GF-D8 (cell line): ENCODE measurements at places on chromosomes 7 and 10.

DNA sequence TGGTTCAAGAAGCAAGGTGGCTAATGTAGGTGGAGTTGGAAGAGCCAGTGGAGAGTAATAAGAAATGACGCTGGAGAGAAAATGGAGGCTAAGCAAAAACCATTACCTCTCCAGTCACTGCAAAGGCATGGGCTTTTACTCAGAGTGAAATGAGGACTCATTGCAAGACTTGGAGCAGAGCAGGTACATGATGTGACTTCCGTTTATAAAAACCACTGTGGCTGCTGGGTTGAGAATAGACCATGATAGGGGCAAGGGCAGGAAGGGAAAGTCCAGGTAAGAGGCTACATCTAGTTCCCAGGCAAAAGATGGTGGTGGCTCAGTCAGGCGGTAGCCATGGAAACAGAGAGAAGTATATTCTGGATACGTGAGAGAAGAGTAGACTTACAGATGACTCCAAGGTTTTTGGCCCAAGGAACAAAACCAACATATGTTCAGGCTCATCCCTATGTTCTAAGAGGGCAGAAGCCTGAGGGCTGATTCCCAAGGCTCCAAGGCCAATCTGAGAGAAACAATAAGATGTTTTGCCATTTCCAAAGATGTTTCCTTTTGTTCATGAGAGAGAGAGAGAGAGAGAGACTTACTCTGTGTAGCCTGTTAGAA lies 21.5 kb upstream of the PDE1C start:
- DNase-seq: no peak

DNA sequence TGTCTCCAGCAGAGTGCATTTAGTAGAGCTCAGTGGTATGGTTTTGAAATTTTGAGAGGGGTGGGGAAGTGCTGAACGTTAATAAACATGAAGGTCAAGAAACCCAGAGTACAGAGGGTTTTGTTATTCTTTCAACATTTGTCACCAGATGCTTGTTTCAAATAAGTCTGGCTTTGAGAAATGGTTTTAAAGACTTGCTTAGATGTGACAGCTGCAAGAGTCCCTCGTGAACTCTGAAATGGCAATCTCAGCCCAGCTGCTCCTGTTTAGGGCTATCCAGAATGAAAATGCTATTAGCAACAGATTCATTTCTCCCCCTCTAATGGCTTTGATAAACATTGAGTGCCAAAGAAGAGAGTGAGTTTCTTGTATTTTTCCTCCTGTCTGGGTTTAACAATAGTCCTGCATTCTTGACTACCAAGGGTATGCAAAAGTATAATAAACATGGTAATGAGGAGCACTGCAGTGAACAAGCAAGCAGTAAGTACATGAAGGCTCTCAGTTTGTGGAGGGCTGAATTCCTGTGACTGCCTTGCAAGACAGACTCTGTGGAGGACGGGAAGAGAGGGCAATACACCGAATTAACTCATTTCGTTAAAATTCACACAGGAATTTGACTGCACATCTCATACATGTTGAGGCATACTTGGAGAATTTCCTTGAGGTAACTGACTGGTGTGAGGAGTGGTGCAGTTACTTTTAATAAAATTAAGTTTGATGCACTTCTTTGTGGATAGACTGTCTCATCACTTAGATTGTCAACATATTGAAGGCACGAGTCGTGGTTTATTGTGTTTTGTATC lies 490.9 kb downstream of the REEP3 start:
- no peak for DNase-seq

DNA sequence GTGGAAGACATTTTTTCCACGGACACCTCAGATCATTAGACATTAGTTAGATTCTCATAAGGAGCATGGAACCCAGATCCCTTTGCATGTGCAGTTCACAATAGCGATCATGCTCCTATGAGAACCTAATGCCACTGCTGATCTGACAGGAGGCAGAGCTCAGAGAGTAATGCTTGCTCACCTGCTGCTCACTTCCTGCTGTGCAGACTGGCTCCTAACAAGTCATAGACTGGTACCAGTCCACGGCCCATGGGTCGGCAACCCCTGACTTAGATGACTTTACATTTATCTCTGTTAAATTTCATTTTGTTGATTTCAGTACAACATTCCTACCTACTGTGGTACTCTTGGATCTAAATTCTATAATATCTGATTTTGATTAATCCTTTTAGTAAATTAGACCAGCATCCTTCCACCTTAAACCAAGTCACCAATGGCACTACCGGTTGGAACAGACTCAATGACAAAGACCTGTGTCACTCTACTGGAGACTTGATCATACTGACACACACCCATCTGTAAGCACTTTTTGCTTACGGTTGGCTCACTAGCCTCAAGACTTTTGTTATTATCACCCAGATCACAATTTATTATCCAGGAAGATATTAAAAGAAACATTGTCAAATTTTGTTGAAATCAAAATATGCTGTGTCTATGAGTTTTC lies 8.0 kb upstream of the CCDC71L start:
- DNase-seq: no peak

DNA sequence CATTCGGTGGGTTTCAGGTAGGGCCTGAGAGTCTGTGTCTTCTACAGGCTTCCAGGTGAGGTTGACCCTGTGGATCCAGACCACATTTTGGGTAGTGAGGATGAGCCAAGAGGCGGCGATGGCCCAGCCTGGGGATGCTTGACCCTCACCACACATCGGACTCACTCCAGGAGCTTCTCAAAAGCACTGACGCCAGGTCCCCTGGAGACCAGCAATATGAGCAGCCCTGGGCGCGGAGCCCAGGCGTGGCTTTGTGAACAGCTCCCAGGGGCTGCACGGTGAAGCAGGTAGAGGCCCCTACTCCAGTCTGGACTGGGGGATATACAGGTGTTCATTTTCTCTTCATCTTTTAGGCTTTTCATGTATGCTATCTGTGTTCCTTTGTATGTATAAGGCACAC lies 139.7 kb upstream of the PCBD1 start:
- no peak for DNase-seq

- DNase-seq: no peak
Observed at GRCh38 chr10:103660364-103661197, 167.1 kb downstream of the NEURL1 start.

DNA sequence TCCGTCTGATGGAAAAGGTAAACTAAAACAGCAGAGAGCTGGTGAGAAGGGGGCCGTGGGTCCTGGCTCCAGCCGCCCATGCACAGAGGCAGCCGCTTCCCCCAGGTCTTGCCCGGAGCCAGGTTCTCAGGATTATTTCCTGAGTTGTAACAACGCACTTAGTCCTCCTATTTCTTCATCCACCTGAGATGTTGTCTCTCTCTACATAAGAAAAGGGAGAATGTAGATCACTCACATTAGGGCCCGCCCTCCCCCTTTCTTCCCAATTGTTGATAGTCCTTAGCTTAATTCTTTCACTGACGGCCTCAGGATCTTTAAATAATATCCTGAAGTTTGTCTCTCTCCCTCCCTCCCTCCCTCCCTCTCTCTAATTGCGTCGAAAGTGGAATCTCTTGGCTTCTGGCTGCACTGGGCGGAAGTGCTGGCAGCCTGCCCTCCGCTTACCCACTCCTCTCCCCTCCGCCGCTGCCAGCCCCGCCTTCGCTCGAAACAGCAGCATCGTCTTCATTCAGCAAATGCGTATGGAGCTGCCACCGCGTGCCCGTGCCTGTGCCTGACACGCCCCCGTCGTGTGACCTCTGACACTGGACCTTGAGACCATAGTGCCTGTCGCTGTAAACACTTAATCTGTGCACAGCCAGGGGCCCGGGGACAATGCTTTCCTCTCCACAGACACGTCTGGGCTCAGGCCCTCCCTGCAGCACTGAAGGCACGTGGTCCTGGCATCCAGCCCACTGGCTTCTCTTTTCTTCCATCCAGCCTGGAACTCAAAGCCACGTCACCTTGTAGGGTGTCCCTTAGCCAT lies 174.5 kb upstream of the PPP2R2D start:
- DNase-seq: no peak

DNA sequence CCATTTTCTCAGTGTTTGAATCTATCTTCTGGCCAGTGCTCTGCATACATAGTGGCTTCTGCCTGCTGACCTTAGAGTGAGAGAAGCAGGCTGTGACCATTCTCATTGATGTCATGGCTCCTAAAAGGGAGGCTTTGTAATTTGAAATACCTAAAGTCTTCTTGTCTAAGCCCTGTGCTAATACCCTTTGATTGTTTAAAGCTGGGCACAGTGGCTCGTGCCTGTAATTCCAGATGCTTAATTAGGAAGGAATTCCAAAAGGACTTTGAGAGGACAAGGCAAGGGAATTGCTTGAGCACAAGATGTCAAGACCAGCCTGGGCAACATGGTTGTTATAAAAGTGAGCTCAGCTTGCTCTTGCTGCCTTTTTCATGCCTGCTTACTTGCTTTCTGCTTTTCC lies 81.7 kb downstream of the APBB1IP start:
- no peak for DNase-seq

- DNase-seq: no peak
Observed at GRCh38 chr7:40482845-40483244, 348.0 kb downstream of the SUGCT start.

- DNase-seq: no peak
Observed at GRCh38 chr7:137882261-137882668, 35.5 kb upstream of the DGKI start.
